Hindlimb muscle (tissue), 1 donor: ENCODE measurements at places on chromosomes 7 and 10.
A peak's percentile ranks its signal among the peaks of the same experiment; 100 is the strongest.

- DNase-seq = no peak
Measured at GRCh38 chr7:157561816-157562410, 225.1 kb downstream of the DNAJB6 start.

DNA sequence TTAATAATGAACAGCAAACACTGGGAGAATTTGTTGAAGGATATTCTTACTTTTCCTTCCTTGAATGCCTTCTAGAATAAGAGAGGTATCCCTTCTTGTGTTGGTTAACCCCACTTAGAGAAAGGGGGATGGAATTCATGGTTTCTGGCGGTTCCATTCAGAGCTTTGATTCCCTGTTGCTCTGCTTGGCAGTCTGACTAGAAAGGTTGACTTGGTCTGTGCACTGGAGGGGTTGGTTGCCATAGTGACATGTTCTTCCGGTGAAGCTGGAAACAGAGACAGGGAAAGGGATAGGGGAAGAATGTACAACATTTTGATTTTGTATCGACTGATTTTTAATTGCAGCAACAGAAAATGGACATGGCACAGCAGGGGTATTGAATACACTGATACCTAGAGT, 2.5 kb downstream of the TMEM178B start:
- no peak for DNase-seq

DNA sequence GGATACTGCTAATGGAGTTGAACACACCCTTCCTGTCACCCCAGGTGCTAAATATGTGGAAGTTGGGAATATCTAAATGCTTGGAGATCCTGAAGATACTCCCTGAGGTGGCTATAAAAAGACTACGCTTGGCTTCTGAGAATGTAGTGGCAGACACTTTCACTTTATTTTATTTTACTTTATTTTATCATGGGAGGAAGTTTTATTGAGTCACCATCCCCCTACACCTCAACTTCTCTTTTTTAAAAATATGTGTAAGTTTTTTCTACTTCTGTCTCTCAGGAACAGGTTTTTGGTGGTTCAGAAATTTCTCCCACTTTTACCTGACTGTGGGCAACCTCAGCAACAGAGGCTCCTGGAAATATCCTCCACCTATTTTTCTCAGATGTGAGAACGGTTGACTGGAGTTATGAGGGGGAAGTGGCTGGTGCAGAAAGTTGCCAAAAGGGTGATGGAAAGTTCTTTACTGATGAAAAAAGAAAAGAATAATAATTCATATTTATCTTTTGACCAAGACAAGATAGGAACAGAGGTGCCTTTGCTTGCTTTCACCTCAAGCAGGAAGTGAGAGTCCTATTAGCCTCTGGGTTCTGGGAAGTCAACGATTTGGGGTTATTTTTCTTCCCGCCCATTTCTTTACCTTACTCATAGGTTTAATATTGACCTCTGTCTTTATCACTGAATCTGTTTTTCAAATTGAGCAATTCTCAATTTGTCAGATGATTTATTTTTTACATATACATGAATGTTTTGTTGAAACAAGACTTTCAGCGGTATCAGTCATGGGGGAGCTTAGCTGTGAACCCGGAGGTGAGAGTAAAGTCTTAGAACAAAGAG, 103.6 kb downstream of the AHR start:
- no peak for DNase-seq

GRCh38 chr10:3217301-3217700, 44.7 kb upstream of the PITRM1 start:
- no peak for DNase-seq

DNA sequence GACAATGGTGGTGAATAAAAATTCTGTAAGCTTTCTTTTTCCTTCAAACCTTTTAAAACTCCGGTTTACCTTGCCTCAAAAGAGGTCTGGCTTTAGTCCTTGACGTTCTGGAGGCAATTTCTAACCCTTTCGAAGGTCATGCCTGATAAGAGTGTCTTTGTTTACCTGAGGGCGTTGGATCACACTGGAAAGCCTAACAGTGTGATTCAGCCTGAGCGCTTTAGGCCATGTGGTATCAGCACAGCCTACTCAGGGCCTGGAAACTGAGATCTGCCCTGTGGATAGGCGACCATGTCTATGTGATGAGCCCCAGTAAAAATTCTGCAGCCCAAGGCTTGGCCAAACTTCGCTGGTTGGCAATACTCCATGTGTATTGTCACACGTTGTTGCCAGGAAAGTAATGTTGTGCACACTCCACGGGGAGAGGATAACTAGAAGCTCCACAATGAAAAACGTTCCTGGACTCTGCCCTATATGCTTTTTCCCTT, 10.7 kb downstream of the CCDC6 start:
- DNase-seq = no peak

DNA sequence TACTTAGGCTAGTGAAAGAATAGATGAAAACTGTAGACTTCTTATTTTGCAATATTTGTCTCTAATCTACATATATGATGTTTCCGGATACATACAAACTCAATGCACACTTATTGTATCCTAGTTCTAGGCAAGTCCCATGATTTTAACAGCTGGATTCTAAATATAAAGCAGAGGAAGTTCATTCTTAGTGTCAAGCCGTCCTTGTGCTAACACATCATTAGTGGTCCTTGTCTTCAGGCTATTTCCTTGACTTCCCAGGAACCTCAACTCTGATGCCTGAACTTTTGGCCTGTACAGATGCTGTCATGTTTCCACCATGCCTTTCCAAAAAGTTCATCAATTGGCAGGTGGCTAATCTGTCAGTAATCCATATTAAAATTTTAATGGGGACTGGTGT, 301.9 kb upstream of the DGKB start:
- DNase-seq = no peak

DNA sequence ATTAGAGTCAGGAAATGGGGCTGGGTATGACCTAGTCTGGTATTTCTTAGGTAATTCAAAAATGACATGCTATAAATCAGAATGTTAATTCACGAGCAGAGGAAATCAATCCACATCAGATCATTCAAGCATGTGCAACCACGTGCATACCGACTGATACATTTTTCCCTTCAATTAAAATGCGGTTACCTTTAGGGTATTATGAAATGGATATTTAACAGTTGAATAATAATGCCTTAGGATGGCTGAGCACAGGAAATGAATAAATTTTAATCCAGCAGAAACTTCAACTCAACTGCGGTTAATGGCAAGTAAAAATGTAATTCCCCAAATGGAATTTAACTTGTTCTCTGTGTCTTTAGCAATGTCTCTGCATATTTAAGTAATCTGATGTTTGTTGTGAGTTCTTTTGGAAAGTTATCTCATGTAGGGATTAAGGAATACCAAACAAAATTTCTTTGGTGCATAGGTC, 9.2 kb downstream of the CPA2 start:
- no peak for DNase-seq

DNA sequence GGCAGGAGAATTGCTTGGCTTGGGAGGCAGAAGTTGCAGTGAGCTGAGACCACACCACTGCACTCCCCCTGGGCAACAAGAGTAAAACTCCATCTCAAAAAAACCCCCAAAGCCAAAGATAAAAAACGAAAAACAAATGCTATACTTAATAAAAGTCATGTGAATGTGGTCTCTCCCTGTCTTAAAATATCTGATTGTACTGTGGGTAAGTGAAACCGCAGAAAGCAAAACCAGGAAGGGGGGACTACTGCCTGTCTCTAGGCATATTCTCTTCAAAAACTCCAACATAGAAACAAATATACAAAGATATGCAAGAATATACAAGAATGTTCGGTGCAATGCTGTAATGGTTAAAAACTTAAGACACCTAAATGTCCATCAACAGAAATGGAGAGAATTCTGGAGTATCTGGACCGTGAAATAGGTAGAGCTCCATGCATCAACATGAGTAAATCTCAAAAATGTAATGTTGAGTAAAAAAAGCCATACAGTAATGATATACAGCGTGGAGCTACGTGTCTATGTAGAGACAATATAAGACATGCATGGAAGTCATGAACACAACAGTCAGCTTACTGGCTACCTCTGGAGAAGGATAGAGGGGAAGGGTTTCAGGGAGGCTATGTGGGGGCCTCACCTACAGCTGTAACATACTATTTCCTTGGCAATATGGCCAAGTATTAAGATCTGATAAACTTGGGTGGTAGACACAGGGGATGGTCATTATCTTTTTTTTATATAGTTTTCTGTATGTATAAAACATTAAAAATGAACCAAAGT, 2.1 kb downstream of the ZNF394 start:
- no peak for DNase-seq

DNA sequence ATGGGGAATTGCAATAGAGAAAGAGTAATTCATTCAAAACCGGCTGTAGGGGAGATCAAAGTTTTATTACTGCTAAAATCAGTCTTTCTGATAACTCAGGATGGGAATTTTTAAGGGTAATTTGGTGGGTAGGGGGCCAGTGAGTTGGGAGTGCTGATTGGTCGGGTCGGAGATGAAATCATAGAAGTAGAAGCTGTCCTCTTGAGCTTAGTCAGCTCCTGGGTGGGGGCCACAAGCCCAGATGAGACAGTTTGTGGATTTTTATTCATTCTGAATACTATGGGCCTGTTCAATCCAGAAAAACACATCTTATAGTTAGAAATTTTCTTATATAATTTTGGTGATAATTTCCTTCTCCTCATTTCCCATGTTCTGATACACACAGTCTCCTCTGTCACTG, 25.4 kb downstream of the CALD1 start:
- no peak for DNase-seq

GRCh38 chr7:111756687-111757178, 194.4 kb upstream of the IMMP2L start:
- DNase-seq = peak; percentile 30

GRCh38 chr10:68132391-68132790, 23.1 kb downstream of the MYPN start:
- DNase-seq = no peak

- no peak for DNase-seq
Measured at GRCh38 chr7:134875867-134876266, 96.4 kb downstream of the CALD1 start.

DNA sequence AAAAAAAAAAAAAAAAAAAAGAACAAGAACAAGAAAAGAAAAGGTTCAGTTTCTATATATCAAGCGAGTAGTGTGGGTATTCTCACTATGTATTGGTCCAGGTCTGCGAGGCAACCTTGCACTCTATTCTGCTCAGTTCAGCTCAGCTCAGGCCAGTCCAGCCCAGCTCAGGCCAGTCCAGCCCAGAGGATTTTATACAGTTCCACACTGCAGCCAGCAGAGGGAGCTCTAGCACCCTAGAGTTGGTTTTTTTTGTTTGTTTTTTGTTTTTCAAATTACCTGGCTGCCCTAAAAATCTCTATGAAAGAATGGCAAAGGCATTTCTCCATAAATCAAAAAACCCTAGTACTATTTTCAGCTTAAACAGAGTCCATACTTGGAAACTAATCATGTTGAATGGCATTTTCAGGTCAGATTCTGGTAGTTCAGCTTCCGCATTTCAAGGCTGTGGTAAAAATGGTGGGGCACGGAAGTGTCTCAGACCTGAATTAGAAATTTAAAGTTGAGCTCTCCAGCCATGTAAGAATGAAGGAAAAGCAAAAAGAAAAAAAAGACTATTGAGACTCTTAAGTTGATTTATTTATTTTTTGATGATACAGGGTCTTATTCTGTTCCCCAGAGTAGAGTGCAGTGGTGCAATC, 55.2 kb upstream of the GSDME start:
- peak; percentile 49 for DNase-seq

DNA sequence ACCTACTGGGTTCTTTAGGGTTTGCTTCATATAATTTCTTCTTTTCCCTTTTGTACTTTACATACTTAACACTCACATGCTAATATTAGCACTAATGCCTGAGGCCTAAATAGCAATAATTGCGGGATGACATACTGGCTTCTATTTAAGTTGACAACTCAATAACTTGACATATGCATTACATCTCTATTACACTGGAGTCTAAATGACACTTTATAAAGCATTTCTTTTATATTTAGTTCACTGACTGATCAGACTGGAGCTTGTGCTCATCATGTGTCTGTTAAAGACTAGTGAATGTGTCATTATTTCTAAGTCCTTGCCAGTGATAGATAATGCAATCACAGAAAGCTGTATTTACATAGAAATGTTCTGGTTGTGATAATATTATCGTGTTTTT, 472.1 kb upstream of the SEMA3A start:
- no peak for DNase-seq

DNA sequence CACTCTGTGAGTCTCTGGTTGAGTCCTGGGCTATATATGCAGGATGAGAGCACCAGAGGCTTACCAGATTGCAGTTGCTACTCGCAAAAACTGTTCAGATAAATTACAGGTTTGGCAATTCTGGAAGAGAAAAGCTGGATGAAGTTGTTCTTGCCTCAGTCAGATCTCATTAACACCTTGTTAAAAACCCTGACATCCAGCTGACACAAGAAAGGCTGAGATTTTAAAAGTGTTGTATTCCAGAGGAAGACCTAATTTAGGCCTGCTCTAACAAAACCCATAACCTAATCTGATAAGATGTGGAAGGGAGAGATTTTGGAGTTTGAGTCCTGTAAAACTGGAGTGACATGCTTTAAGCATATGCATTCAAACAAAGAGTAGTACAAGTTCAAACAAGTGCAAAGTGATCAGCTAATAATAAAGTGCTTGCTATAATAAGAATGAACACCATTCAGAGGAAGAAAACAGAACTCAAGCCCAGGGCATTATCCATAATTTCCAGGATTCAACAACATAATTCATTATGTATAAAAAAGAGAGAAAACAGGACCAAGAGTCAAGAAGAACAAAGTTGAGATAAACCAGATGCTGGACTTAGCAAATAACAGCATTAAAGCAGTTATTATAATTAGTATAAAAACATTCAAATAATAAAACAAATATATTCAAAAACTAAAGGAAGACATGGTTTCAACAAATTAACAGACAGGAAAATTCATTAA, 135.5 kb downstream of the CD36 start:
- no peak for DNase-seq

- no peak for DNase-seq
Measured at GRCh38 chr10:50336140-50336539, 84.8 kb upstream of the ASAH2 start.

GRCh38 chr10:54905578-54906192, 104.7 kb upstream of the PCDH15 start:
- no peak for DNase-seq

DNA sequence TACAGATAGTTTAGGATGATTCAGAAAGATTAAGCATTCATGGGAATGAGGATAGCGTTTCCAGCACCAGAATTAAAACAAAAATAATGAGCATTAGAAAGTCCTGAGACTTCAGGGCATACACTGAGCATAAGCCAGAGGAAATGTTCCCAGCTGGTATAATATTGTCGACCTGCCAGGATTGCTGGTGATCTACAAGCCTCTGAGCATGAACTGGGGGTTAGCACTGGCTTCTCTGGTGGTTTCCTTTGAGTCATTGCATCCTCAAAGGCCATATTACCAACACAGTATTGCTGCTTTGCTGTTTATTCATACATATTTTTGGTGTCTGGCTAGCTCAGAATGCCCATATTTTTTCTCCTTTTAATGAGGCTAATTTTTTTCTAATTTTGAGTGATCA, 10.7 kb upstream of the ATRNL1 start:
- no peak for DNase-seq

DNA sequence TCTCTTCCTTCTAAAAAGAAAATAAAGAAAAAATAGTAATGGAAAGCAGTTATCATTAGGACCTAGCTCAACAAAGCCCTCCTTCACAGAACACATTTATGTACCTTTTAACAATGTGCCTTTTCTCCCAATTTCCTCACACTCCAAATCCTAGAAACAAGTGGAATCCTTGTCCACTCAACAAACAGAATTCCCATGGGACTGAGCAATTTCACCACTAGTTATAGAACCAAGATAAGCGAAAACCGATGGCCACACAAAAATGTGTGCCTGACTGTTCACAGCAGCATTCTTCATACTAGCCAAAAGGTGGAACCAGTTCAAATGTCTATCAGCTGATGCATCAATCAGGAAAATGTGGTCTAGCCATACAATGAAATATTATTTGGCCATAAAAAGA, 17.3 kb downstream of the DCLRE1C start:
- DNase-seq = no peak
